ENCODE measurements at places on chromosomes 2 and 18. TPM values are rescaled to one million over a fixed set of nuclear protein-coding genes. Genes with fewer than 3 reads are reported as not detected.

DNA sequence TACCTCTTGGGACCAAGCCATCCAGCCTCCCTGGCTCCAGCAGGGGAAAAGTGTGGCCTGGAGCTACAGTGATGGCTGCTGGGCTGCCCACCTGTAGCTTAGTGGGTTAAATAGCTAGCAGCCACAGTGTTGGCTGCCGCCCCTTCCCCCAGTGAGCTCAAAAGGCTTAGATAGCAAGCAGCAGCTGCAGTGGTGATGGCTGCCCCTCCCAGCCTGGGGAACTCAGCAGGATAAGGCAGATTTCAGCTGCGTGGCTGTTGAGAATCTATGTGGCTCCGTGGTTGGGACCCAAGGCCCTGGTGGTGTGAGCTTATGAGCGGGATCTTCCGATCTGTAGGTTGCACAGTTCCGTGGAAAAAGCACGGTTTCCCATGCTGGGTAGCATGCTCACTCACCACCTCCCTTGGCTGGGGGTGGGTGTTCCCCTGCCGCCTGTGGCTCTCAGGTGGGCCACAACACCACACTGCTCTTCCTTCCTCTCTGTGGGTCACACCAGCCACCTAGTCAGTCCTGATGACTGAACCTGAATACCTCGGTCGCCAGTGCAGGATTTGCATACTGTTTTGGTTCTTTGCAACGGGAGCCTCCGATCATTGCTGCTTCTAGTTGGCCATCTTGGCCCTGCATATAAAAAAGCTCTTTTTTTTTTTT lies 946.5 kb upstream of the FAM98A start:
- DNase-seq, result no peak

GRCh38 chr2:67448648-67449047 lies 51.5 kb downstream of the ETAA1 start:
- no peak for DNase-seq

DNA sequence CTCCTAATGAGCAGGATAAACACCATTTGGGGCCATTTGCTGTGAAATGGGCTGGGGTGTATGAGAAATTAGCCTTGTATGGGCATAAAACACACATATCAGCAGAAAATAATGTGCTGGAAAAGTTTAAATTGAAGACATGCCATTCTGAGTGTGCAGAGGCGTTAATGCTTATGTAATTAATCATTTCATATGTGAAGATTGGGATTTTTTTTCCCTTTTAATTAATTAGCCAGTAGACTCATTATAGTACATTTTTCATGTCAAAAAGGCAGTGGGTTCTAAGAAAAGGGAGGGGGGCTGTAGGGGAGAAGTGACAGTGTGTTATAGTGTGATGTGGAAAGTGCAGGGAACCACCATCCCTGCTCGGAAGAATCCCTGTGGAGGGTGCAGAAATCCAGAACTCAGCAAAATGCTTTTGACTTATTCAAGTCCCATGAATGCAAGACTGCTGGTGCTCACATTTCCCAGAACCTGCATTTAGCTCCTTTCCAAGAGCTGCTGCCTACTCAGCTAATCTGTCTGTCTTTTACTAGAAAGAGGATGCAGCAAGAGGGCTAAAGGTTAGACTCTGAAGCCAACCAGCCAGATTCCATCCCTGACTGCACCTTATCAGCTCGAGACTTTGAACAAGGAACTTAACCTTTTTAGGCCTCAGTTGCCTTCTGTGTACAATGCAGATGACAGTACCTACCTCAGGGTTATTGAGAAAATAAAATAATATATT lies 11.6 kb upstream of the COX7A2L start:
- no peak for DNase-seq

Gene MC2R
- total RNA-seq, result not detected

Gene GALNT5
- 1.7 TPM for total RNA-seq

Gene KCNJ3
- not detected for total RNA-seq

DNA sequence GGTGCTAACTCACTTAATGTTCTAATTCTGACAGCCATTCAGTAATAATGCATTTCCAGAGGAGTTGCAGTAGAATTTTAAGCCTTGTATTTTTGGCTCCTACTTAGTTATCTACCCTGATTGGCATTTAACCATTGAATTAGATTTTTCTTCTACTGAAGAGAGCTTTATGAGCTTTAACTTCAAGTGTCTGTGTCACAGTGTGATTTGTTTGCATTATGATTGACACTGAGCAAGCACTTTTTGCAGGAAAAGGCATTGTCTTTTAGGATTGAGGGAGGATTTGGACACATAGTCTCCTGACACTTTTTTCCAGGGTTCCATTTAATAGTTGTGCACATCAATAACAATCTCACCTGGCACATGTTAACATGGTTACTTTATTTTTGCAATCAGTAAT lies 26.7 kb downstream of the LYPD6 start:
- DNase-seq, result no peak

DNA sequence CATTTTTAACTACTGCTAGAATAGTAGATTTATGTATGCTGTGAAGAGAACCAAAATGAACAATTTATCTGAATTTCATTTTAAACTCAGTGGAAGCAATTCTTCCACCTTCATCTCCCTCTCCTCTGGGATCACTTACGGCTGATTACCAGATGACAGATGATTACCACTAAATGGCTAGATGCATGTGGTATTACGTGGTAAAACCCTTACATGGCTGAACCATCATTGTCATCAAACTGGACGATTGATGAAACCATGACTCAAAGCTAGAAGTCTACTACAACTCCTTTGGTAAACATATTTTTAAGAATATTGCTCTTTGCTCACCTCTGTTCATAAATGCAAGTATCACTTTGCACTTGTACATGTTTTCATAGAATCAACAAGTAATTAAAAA lies 48.5 kb upstream of the DOCK10 start:
- DNase-seq, result no peak

- DNase-seq, result no peak
These were observed 435 bp downstream of the RNF181 start for GRCh38 chr2:85596026-85596333.

DNA sequence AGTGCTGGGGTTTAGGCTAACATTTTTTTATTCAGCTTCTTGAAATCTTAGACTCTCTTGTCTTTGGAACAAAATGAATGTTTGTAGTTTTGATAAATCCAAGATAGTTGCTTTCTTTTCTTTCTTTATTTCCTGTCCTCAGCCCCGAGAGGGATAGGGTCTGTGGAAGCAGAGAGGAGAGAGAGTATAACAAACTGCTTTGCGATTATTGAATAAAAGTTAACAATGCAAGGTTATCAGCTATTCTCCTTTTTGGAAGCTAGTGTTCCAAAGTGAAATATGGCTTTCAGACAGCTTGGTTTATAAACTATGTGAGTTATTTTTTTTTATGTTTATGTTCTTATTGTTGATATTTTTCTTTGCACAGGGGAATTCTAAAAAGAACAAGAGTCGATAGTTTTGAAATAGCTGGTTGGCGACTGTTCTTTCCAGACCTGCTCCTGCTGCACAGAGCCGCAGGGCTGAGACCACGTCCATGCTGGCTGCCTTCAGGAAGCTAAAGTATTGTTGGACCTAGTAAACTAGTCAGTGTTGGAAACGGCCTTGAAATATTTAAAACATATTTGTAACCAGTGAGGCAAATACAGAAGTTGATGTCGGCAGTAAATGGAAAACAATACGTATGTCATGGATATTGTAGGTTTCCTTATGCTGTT lies 15.5 kb upstream of the STON1 start:
- DNase-seq, result no peak
